COR-L47 (cell line): ENCODE measurements at places on chromosomes 16 and 17.
A peak's percentile ranks its signal among the peaks of the same experiment; 100 is the strongest.

- DNase-seq = peak; percentile 62
Observed at GRCh38 chr16:648071-648780, 939 bp upstream of the WDR90 start.

- DNase-seq = no peak
Observed at GRCh38 chr17:79916991-79917901, 78.0 kb upstream of the CBX4 start.

- DNase-seq = peak; percentile 53
Observed at GRCh38 chr16:48156790-48157209, 1.0 kb upstream of the ABCC12 start.

- peak; percentile 92 for DNase-seq
Observed at GRCh38 chr16:85610446-85611193, 2.5 kb upstream of the GSE1 start.

GRCh38 chr17:81043725-81044427, 8.9 kb downstream of the BAIAP2 start:
- no peak for DNase-seq

GRCh38 chr17:17942846-17943245, 29.4 kb downstream of the TOM1L2 start:
- no peak for DNase-seq

DNA sequence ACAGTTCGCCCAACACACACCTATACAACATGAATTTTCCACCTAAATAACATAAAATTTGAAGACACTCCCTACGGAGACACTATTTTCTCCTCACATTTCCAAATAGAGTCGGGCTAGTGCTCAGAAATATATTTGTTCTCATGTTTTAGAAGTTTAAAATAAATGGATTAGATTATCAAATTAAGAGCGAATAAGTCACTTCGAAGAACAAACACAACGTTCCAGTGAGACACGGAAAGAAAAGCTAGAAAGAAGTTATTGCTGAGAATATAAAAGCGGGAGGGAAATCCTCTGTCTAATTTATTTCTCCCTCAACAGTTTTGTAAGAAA, 2.0 kb upstream of the HS3ST3B1 start:
- no peak for DNase-seq

DNA sequence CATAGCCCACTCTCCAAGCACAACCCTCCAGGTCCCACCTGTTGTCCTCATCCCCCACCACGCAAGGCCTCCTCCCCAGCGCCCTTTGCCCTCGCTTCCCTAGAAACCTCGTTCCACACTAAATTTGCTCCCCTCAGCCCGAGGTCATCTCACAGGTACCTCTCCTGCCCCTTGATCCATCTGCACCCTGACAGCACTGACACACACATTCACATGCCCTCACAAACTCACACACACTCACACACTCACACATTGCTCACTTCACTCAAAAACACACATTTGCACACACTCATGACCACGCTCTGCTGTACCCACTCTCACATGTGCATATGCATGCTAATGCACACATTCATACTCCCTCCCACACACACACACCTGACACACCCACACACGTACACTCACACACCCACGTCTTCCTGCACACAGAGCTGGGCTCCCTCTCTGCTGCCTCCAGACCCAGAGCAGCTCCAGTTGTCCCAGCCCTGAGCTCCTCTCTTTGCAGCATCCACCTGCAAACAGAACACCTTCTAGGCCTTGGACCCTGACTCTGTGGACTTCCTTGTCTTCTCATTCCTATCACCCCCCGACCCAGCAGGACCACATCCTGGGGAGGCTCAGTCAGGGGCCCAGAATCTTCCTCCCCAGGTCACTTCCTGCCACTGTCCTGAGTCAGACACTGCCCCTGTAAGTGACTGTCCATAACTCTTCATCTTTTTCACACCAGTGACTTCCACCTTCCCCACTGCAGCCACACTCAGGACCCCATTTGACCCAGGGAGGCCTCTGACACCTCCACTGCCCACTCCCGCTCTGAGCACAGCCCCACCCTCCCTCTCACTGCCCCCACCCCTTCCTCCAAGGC, 4.9 kb downstream of the ASGR2 start:
- no peak for DNase-seq

- no peak for DNase-seq
Observed at GRCh38 chr17:77779711-77780539, 178.6 kb upstream of the TNRC6C start.

- no peak for DNase-seq
Observed at GRCh38 chr16:55830658-55831294, 2.1 kb downstream of the CES1 start.

DNA sequence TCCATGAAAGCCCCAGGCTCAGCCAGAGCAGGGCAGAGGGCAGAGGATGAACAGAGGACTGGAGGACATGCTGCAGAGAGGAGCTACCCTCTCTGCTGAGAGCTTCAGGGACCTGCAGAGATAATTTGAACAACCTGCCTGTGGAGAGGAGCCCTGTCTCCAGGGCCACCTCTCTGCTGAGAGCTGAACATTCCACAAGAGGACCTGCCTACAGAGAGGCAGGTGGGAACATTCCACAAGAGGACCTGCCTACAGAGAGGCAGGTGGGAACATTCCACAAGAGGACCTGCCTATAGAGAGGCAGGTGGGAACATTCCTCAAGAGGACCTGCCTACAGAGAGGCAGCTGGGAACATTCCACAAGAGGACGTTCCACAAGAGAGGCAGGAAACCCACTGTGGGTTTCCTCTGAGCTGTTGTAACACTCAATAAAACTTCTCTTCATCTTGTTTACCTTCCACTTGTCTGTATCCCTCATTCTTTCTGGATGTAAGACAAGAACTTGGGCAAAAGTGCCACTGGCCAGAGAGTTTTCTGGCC, 551.9 kb upstream of the CA10 start:
- no peak for DNase-seq

DNA sequence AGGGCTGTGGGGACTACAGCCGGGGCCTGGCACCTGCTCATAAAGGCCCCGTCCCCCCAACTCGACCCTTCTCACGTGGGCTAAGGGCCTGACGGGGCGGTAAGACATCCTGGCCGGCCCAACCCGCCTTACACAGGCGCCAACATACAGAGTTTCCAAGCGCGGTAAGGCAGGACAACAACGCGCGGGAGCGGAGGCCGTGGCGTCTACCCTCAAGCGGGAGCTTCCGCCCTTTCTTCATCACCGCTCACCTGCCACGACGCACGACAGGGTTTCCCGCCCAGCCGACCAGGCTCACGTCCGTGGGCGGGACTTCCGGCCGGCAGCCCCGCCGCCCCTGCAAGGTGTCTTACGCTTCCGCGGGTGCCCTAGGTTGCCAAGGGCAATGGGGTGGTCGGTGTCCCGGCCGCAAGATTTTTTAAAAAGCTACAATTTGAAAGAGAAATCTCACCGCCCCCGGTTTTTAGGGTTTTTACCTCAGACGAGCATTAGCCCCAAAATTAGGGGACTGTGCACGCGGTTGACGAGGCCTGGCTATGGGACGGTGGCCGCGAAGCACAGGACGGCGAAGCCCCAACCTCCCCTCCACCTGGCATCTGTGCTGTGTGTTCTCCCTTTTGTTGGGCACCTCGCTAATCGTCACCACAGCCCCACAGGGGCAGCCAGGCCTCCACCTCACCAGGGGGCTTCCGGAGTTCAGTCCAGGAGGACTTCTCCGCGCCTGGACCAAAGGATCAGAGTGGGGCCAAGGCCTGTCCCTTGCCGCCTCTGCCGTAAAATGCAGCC, at the start of gene TERB1:
TERB1 (minus strand) TSS at position 265 of the 786 bp plus-strand sequence. CDS start 4,786 bp downstream, outside the sequence.
- DNase-seq = no peak

DNA sequence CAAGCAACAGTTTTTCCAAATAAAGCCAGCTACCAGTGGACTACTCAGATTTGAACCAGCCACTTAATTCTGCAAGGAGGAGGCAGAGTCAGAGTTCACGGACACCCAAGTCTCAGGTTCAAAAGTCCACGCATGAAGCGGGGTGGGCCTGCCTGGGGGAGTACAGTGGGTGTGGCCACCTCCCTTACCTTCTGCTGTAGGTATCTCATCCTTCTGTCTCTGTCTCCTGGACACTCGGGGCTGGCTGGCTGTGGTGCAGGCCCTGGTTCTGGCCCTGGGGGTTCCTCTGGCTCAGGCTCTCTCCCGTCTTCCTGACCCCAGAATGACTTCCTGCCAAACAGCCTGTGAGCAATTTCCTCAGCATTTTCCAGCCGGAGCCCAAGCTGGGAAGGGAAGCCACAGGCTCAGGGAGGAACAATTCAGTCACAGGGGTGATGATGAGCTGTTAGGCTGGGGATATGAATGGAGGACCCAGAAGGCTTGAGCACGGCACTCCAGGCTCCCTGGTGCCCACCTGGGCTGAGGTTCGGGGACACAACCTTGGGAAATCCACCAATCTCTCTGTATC, 101.9 kb downstream of the LITAF start:
- no peak for DNase-seq

DNA sequence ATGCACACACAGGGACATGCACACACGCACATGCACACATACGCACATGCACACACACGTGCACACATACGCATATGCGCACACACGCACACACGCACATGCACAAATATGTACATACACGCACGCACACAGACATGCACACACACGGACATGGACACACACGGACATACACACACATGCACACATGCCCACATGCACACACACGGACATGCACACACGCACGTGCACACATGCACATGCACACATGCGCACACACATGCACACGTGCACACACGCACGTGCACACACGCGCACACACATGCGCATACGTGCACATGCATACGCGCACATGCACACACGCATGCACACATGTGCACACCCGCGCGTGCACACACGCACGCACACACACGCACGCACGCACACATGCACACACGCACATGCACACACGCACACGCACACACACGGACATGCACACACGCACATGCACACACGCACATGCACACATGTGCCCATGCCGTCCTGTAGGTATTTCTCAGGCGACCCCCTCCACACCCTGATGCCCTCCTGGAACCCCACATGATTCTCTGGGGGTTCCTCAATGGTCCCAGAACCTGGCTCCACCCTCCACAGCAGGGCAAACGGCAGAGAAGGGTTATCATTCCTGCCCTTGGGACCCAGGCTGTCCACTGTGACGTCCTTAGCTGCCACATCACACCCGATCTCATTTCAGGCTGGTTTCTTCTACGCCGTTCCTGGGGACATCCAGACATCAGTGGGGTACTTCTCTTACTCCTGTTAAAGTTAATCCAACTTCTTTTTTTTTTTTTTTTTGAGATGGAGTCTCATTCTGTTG, 9.6 kb upstream of the RBFOX3 start:
- DNase-seq = no peak

- DNase-seq = no peak
Observed at GRCh38 chr16:67421030-67421429, 4.8 kb upstream of the ZDHHC1 start.

DNA sequence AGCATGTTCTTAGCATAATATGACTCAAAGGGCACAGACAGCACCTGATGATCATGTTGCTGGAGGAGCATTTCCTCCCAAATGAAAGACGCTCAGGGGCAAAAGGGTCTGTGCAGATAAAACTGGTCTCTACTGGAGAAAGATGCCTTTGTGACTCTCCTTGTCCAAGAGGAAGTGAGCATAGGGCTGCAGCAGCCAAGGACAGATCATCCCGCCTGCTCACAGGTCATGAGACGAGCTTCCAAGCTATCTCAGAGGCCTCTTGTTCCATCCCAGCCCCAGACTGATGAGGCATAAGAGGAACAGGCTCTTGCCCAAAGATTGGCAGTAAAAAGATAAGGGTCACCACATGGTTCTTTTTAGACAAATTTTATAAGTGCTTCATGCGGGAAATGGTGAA, 141.8 kb downstream of the KATNIP start:
- DNase-seq = no peak

- no peak for DNase-seq
Observed at GRCh38 chr17:9228408-9229159, 207.3 kb downstream of the NTN1 start.

DNA sequence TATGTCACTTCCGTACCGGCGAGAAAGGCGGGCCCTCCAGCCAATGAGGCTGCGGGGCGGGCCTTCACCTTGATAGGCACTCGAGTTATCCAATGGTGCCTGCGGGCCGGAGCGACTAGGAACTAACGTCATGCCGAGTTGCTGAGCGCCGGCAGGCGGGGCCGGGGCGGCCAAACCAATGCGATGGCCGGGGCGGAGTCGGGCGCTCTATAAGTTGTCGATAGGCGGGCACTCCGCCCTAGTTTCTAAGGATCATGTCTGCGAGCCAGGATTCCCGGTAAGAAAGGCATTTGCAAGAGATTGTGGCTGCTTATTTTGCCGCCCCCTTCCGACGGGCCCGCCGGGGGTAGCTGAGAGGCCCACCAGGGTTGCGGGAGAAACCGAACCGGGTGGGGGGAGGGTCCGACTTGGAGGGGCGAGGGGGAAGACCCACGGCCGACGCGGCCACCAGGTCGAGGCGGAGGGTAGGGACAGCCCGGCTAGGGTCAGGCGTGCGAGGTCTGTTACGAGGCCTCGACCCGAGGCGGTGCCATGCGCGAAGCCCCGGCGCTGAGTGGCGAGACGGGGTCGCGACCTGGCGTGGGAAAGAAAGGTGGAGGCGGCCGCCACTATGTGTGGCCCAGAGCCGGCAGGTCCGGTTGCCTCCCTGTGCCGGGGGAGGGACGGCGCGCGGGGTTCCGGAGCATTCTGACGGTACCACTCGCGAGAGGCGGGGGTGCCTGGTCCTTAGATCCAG, 6.7 kb upstream of the CD68 start:
- DNase-seq = peak; percentile 96

DNA sequence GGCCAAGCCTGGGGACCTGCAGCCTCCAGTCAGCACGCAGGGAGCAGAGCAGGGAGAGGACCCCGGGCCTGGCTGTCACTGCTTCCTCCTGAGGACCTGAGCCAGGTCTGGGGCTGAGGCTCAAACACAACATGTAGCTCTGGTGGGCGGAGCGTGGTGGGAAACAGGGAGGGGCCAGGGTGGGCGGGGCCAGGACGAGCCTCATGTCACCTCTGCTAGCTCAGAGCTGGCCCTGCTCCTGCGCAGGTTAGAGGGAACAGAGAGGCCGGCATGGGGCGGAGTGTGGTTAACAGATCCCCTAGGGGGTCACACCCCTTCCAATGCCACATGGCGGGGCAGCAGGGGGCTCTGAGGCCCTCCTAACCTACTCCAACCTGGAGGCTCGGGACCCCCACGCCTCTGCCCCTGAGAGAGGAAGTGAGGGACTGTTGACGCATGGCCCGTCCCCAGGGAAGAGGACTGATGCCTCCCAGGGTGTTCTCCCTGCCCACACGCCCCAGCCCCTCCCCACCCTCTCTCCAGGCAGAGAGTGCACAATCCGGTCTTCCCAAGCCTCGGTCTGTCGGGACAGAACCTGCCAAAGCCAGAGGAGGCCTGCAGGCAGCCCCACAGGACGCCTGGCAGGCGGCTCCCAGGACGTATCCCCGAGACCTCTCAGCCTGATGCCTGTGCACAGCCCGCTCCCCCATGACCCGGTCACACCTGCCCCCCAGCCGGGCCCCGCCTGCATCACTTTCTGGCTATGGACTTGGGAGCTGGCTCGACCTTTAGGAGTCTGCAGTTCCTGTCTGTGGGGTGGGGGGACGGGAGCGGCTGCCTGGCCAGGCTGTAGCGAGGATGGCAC, 15.2 kb downstream of the PIEZO1 start:
- DNase-seq = no peak
